Esophagus squamous epithelium (tissue), 5 donors: ENCODE measurements at places on chromosomes 2 and 18.

GRCh38 chr2:160062292-160063005 lies at the start of gene PLA2R1:
TSS of gene PLA2R1 (minus strand) at chr2:160062615. CDS start at chr2:160062403, 212 bp downstream.
- no peak for DNase-seq

- DNase-seq: no peak
These were observed 102.2 kb upstream of the CYP1B1 start for GRCh38 chr2:38178119-38178518.

DNA sequence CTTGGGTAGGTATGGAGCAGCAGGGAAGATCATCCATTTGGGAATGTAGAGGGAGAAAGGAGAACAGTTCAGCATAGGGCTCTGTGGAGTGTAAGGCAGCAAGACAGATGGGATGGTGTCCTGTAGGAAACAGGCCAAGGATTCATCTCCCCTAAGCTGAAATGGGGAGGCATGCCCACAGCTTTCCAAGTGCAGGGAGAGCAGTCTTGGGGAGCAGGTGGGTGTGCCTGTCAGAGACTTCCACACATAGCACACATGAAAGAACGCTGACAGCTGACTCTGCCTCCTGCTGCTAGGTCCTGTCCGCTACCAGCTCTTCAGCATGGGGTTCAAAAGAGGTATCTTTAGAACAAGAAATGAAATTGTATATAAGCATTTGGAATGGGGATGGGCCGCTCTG lies 9.0 kb downstream of the SETBP1 start:
- DNase-seq: no peak

DNA sequence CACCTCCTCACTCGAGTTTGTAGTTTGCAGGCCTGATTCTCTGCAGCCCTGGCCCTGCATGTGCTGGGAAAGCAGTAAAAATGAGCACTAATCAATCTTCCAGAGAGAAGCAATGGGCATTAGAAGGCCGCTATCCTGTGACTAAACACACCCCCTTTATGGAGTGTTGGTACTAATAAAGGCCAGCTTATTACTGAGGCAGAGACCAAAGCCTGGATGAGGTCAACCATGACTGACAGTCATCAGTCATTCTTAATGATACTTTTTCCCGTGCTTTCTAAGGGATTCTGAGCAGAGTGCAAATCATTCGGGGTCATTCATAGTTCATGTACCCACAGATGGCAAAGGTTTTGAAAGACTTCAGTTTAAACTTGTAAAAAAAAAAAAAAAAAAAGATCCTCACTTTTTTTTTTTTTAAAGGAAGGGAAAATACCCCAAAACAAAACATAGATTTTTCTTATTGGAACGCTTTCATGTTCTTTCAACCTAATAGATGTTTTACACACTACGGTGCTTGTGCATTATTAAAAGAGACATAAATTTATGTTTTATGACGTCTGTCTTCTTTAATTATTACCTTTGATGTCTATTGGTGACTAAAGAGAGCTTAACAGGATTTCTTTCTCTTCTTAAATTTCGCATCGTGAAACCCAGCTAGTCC lies 13.2 kb downstream of the TSHZ1 start:
- DNase-seq: no peak

DNA sequence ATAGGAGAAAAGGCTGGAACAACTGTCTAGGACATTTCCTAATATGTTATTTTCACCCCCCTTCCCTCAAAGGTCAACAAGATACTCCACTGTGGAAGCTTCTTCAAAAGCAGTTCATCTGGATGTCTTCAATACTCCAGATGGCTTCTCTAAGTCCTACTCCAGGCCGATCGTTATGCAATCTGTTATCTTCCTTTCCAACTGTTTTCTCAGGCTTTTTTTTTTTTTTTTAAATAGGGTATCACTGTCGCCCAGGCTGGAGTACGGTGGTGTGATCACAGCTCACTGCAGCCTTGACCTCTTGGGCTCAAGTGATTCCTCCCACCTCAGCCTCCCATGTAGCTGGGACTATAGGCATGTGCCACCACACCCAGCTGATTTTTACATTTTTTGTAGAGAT lies 26.3 kb downstream of the ATP8B1 start:
- DNase-seq: no peak
